Hippocampal formation (tissue), 2 donors: ENCODE measurements at places on chromosomes 4 and X.

- no peak for DNase-seq
These were observed 53.4 kb upstream of the PSAPL1 start for GRCh38 chr4:7487998-7488671.

- no peak for DNase-seq
These were observed 58.5 kb downstream of the ANTXR2 start for GRCh38 chr4:80014531-80014930.

DNA sequence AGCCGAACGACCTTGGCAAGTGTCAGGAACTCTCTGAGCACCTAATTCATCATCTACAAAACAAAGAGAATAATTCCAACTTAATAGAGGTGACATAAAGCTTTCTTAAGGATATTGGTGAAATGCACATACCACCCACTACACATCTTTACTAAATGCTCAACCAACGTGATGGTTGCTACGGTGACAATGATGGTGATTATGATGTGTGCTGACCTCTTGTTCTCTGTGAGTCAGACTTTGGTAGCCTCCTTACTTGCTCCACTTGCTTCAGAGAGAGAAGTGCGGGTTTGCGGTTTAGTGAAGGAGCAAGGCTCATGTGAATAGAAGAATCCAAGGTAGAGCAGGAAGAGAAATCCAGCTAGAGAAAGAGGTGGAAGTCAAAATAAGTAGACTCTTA lies 52.8 kb upstream of the CLNK start:
- no peak for DNase-seq

GRCh38 chr4:24476282-24476681 lies 108.1 kb downstream of the DHX15 start:
- no peak for DNase-seq

- DNase-seq: no peak
These were observed 43.2 kb upstream of the HUWE1 start for GRCh38 chrX:53729751-53730150.

GRCh38 chr4:55386073-55386472 lies 9.7 kb upstream of the TMEM165 start:
- peak; percentile 35 for DNase-seq

- DNase-seq: no peak
These were observed 146.8 kb downstream of the KLHL4 start for GRCh38 chrX:87664381-87664780.

DNA sequence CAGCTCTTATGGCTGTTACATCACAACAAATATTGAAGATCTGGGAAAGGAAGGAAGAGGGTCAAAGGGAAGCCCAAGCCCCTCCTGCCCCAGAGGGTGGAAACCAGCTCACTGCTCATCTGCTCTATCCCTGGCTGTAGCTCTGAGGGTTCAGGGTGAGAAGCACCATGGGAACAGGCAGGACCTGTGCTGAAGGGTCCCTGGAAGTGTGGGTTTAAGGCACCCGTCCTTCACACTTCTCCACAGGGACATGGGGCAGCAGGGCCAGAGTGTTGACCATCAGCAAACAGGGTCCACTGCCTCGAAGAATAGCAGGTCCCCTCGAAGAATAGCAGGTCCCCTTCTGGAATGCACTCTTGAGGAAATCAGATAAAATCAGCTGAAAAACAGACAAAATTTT lies 4.4 kb downstream of the RTL5 start:
- DNase-seq: no peak

DNA sequence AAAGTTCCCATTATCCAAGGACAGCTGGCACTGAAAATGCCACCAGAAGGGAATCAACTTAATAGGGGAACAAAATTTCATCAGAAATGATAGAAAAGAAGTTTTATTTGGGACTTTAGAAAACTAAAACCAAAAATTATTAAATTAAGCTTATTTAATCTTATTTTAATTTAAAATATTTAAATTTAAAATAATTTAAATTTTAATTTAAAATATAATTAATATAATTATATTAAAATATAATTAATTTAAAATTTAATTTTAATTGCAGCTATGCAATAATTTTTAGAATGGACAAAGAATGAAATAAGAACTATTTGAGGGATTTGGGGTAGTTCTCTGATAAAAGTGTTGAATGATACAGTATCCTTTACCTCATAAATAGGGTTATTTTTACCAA lies 10.2 kb upstream of the VAMP7 start:
- no peak for DNase-seq

DNA sequence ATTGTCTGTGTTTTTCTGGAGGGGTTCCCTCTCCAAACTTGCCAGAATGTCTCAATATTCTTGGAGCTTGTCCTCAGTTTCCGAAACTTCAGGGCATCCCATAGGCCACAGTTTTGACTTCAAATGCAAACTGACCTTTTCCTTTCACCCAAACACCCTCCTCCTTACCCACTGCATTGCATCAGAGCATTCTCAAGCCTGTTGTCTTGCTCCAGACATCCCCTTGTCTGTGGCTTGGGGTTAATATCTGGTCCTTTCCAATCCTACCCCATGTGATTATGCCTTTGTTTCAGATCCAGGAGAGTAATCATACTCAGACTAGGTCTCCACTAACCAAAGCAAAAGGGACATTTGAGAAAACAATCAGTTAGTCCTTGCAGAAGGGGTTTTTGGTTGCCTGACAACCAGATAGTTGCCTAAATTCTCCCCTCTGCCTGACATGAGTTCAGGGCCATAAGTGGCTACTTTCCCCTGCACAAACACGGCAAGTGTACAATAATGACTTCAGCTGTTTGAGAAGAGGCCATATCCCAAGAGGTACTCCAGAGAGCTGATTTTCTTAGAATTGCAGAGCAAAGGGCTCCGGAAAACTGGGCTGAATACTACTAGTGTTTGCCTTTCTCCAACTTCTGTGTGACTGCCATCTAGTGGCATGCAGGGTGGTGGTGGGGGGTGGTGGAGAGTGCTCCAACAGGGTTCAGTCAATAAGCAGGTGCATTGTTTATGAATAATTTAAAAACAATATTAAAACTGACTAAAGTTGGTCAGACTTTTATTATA lies 130.2 kb downstream of the CHRDL1 start:
- DNase-seq: no peak

GRCh38 chr4:41379230-41379629 lies 122.5 kb downstream of the UCHL1 start:
- no peak for DNase-seq

DNA sequence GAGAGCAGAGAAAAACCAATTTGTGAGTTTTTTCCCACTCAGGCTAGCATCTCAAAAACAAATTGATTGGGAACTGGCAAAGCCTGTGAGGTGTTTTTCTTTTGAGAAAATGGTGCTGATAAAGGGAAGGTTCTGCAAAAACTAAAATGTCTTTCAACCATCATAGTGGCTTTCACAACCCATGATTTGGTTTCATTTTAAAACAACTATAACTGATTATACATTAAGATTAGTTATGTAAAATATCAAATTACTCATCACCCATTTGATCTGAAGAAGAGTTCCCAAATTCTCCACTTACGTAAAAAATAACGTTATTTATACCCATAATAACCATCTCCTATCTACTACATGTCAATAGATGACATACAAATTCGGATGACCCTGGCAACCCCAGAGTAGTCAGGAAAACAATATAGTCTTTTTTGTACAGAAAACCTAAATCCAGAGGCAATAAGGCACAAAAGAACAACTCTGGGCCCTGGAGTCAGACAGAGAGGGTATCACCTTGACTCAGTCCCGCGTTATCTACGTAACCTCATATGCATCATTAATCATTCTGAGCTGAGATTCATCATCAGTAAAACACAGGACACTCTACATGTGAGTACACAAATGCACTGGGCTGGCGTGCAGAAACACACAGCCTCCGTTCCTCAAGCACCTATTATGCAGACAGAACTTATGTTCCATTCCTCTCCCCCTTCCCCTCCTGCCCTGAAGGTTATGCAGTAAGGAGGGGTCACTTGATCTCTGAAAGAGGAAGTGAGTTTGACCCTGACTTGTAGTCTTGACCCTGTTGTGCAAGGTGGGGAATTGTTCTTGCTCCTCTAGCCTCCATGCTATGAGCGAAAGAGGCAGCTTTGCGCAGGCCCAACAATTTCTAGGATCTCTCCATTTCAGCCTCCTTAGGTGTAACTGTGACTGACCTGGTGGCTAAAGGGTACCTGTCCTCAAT lies 82.2 kb downstream of the SLC9A7 start:
- DNase-seq: no peak

GRCh38 chrX:22093550-22093949 lies 61.4 kb downstream of the PHEX start:
- no peak for DNase-seq

GRCh38 chr4:165560941-165561340 lies 182.1 kb downstream of the CPE start:
- no peak for DNase-seq

- DNase-seq: no peak
These were observed 209.9 kb downstream of the PARM1 start for GRCh38 chr4:75142850-75143249.

DNA sequence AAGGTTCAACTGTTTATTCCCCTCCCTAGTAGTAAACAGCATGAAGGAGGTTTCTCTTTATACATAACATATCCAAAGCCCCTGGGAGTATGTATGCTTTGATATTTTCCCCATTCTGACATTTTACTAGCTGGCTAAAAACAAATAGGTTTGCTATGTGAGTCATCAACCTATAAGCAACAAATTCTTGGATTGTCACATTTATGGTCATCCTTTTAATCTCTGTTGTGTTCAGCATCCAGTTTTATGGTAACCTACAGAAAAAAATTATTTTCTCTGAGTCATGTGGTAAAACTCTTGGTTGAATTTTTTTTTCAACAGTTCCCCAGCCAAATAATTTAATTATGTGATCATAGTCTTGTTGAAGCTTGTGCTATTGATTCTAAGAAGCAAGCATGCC lies 734.1 kb downstream of the ADGRL3 start:
- DNase-seq: no peak

- DNase-seq: no peak
These were observed 299.6 kb downstream of the TLL1 start for GRCh38 chr4:166172619-166173018.

- DNase-seq: no peak
These were observed 49.0 kb downstream of the AGA start for GRCh38 chr4:177393236-177393635.

GRCh38 chrX:112645774-112646173 lies 34.0 kb downstream of the LHFPL1 start:
- DNase-seq: no peak

DNA sequence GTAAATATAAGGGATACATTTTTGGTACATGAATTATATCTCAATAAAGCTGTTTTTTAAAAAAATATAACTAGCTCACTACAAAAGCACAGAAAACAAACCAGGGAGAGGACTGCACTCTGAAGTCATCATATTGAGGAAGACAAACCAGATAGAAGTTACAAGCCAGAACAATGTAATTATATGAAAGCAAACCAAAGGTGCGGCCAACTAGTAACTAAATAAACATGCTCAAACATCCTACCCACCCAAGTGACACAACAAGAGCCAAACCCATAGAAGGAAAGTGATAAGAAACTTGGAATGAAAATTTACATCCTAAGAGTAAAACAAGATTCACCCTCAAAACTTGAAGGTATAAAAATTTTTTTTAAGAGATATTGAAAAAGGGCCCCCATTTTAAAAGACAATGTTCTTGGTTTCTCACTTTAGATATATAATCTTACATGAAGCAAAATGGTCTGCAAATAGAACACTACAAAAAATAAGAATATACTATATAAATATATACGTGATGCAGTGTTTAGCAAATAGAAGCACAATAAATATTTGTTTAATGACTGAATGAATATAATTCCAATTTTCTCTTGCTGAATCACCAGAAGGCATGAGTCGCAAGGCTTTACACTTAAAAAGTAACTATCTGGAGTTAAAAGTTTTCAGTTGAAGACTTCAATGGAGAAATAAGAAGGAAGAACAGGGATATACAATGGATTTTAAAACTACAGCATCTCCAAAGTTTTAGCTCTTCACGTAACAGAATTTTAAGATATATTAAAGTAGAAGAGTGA lies 4.0 kb upstream of the SH3D19 start:
- DNase-seq: no peak

- DNase-seq: no peak
These were observed 51.2 kb upstream of the SHISA3 start for GRCh38 chr4:42345962-42346544.

- no peak for DNase-seq
These were observed 32.4 kb upstream of the CYP4V2 start for GRCh38 chr4:186158966-186159365.

GRCh38 chr4:53089936-53090729 lies 228.0 kb downstream of the RASL11B start:
- no peak for DNase-seq

GRCh38 chrX:44922980-44923379 lies 50.0 kb downstream of the KDM6A start:
- DNase-seq: no peak
